Bronchial epithelial cell (primary cell): ENCODE measurements at places on chromosomes 12 and 14. TPM values are rescaled to one million over a fixed set of nuclear protein-coding genes. Genes with fewer than 3 reads are reported as not detected.

GRCh38 chr12:92270521-92270920 lies 124.9 kb upstream of the BTG1 start:
- no peak for DNase-seq

GRCh38 chr12:127006972-127007371 lies 1260.0 kb upstream of the TMEM132C start:
- no peak for DNase-seq

DNA sequence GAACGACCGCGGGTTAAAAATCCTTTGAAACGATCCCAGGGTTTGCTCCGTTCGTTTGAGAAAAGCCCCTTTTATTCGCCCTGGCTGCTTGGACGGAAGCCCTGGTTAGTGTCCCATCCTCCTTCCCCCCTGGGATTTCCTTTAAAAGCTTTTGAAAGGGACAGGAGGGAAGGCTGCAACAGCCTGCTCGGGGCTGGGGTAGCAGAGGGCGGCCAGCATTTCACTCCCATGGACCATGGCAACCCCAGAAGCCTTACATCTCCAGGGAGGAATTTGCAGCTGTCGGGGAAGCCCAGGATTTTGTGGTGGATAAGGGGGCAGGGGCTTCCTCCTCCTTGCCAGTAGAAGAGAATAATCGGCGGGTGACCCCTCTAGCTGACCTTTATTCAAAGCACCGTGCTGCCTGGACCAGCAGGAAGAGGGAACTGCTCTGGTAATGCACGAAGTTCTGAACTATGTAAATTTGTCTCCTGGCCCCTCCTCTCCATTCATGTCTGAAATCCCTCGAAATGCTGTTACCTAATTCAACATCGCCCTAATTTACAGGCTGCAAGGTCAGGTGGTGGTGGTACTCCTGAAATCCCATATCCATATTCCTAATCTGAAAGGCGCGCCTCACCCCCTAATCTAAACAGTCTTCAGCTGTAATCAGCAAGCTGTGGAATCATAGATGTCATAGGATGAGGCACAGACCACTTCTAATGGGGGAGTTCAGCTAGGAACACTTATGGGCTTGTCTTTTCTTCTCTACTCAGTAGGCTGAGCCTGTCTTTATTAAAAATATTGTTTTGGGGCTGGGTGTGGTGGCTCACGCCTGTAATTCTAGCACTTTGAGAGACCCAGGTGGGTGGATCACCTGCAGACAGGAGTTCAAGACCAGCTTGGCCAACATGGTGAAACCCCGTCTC lies 1.0 kb upstream of the CLIP1 start:
- DNase-seq: no peak

GRCh38 chr14:23110579-23111365 lies 6.0 kb upstream of the CIROP start:
- no peak for DNase-seq

- no peak for DNase-seq
These were observed 610.4 kb downstream of the MED13L start for GRCh38 chr12:115667116-115667515.

- DNase-seq: no peak
These were observed 191.5 kb upstream of the LRIG3 start for GRCh38 chr12:59111851-59112250.

GRCh38 chr12:539540-540310 lies 80.0 kb downstream of the B4GALNT3 start:
- no peak for DNase-seq

DNA sequence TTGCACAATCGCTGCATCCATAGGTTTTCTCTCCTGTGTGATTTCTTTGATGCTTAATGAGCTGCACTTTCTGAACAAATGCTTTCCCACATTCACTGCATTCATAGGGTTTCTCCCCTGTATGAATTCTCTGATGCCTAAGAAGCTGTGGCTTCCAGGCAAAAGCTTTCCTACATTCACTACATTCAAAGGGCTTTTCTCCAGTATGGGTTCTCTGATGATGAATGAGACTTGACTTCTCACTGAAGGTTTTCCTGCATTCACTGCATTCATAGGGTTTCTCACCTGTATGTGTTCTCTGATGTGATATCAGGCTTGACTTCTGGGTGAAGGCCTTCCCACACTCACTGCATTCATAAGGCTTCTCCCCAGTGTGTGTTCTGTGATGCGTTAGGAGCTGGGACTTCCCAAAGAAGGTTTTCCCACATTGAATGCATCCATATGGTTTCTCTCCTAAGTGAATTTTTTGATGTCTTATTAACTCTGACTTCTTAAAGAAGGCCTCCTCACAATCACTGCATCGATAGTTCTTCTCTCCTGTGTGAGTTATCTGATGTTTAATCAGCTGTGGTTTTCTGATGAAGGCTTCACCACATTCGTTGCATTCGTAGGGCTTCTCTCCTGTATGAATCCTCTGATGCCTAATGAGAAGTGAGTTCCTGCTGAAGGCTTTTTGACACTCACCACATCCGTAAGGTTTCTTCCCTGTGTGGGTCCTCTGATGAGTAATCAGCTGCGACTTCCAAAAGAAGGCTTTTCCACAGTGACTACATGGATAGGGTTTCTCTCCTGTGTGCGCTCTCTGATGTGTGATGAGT lies 30.3 kb downstream of the ZNF605 start:
- DNase-seq: no peak

DNA sequence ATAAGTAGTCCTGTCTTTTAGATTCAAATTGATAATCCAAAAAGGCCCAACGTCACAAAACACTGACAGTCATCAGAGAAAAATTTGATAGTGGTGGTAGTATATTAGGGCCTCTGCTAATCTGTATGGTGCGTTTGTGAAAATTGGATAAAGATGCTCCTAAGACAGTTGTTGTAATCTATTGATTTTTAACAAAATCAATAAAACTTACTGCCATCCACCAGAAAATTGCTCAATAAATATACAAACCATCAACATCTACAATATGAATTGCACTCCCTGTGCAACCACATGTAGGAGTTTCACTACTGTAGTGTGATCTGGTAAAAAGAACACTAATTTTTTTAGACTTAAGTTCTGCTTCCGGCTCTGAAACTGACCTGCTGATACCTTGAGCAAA lies 336.8 kb downstream of the FUT8 start:
- DNase-seq: no peak

- no peak for DNase-seq
These were observed 20.8 kb downstream of the PAPLN start for GRCh38 chr14:73258076-73258475.

- DNase-seq: no peak
These were observed 258.6 kb downstream of the ADAMTS20 start for GRCh38 chr12:43293396-43293795.

DNA sequence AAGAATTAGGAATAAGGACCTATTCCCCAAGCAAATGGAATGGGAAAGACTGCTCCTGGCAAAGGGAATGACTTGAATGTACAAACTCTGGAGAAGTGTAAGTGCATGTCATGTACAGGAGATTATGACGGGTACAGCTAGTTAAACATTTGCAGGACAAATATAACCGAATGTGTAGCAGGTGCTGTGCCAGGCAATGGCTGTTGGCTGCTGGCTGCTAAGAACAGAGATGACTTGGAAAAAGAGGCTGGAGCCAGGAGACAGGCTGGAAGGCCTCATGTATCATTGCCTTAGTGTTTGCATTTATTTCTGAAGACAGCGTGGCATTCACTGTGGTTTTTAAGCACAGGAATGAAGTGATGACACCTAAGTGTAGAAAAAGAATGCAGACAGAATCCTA lies 136.8 kb downstream of the TTC8 start:
- no peak for DNase-seq

GRCh38 chr12:93706387-93706786 lies 29.2 kb downstream of the CRADD start:
- DNase-seq: no peak

DNA sequence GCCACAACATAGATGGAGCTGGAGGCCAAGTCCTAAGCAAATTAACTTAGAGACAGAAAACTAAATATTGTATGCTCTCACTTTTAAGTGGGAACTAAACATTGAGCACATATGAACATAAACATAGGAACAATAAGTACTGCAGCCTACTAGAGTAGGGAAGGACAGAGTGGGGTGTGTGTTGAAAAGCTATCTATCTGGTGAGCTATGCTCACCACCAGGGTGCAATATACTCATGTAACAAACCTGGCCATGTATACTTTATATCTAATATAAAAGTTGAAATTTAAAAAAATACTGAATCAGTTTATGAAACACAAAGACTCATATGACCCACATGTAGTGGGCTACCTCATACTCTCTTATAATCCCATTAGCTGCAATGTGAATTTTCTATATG lies 1305.0 kb downstream of the LRFN5 start:
- no peak for DNase-seq

- DNase-seq: no peak
These were observed 84.7 kb downstream of the DACT1 start for GRCh38 chr14:58722441-58722840.

GRCh38 chr12:70686907-70687306 lies 49.7 kb upstream of the PTPRB start:
- DNase-seq: no peak

The CABP1 gene
- total RNA-seq: not detected in 2 replicates

The SYNDIG1L gene
- total RNA-seq: under 0.01 TPM in 1 of 2 replicates, not detected in the other

The TEAD4 gene
- 2.0 and 4.2 TPM in 2 replicates for total RNA-seq

The DACT1 gene
- 1.1 and 1.4 TPM in 2 replicates for total RNA-seq

The KRT7 gene
- 532 and 895 TPM in 2 replicates for total RNA-seq

The PSMB5 gene
- total RNA-seq: 158 and 220 TPM in 2 replicates

The OSBPL8 gene
- 63.7 and 80.0 TPM in 2 replicates for total RNA-seq

The A2M gene
- total RNA-seq: 1.1 TPM in 1 of 2 replicates, not detected in the other

The NUAK1 gene
- 3.1 and 7.6 TPM in 2 replicates for total RNA-seq
